ENCODE measurements at places on chromosomes 12 and 14.

DNA sequence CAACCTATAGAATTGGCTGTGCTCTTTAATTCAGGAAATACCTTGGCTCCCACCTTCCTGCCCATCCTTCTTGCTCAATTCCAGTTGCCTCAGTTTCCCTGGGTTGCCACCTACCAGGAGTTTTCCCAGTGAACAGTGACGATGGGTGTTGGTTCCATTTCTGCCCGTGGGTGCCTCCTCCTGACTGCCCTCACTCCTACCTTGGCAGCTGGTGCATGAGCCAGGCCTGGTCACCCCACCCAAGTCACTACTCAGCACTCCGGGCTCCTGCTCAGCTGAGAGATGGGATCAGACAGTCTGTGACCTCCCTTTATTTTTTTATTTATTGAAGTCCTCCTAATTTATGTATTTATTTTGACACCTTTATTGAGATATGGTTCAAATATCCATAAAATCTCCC lies 31.0 kb upstream of the PTGR2 start:
- no peak for DNase-seq

DNA sequence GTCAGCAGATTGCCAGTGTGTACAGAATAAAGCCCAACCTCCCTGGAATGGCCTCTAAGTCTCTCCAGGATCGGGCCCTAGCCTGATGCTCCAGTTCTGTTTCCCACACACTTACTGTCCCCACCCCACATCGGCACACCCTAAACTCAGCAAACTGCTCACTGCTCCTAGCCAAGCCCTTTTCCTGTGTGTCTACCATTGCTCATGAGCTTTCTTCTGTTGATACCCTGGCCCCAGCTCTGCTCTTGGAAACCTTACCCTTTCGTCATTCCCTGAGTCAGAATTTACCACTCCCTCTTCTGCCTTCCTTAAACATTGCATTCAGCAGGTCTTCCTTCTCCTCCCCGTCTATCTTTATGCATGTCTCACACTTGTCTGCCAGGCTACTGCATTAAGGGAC lies 158.9 kb downstream of the TMX1 start:
- no peak for DNase-seq

DNA sequence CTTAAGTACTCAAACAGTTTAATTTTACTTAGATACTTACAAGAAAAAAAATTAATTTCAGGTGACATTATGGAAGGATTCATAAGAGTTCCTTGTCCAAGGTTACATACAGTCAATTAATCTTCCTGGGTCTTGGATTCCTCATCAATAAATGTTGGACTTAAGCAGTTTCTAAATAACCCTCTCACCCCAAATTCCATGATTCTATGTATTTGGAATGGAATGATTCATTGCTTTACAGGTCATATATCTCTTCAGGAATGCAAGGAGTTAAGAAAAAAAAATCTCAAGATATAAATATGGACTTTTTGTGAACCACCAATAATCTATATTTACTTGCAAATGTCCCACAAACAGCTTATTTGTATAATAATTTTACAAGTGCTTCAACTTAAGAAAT lies 84.2 kb upstream of the BMP4 start:
- DNase-seq, result no peak

DNA sequence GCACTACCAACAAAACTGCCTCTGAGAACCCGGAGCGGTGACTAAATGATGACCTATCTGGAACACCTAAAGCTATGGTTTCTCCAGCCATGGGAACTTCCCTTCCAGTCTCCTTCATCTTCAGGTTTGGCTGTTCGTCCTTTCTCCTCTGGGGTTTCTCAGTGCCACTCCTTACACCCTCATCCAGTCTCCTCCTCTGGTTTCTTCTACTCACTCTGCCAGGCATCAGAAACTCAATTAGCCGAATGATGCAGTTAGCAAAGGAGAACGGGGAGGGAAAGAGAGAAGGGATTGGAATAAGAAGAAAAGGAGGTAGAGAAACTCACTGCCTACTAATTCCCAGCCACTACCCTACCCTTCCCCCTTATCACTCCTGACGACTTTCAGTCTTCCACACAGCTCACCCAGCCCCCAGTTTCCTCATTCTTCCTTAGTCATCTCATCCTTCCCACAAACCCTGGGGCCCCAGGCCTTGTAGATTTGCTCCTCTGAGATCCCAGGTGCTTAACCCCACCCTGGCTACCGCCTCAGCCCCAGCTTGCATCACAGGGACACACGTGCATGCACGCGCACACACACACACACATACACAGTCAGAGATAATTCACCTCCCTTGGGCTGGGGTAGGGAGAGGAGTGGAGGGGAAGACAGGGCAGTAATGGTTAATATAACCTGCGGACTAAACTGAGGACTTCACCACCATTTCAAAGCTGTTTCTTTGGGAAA lies 13.0 kb downstream of the FGD6 start:
- peak; percentile 79 for DNase-seq

GRCh38 chr14:24362241-24362960 lies 5.6 kb upstream of the NFATC4 start:
- no peak for DNase-seq

GRCh38 chr12:44627387-44628166 lies 248.5 kb downstream of the NELL2 start:
- DNase-seq, result no peak

DNA sequence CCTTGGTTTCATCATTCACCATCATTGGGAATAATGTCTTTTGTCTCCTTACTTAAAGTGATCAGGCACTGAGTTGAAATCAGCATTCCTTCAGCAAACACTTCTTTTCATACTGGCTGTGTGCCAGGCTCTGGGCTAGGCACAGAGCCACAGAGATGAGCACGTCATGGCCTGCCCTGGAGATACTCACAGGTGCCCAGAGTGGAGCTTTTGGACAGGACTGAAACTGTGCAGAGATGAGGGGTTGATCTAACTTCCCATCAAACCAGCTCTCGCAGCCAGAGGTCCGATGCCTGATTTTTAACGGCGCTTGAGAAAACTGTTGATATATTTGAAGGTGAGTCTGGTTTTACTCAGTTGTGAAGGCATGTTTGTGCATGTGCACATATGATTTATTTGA lies 43.1 kb downstream of the CACNA1C start:
- DNase-seq, result no peak

DNA sequence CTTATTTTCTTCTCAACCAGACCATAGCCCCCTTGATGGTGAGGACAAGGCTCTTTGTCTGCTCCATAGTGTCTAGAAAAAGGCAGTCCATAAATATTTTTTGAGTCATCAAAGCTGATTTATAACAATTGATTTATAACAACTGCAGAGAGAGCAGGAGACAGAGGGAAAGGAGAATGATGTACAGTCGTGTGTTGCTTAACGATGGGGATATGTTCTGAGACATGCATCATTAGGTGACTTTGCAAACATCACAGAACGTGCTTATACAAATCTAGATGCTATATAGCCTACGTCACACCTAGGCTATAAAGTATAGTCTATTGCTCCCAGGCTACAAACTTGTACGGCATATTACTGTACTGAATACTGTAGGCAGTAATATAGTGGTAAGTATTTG lies 143.3 kb downstream of the NTF3 start:
- DNase-seq, result no peak

GRCh38 chr12:53994264-53995001 lies 5.5 kb upstream of the HOXC9 start:
- no peak for DNase-seq

DNA sequence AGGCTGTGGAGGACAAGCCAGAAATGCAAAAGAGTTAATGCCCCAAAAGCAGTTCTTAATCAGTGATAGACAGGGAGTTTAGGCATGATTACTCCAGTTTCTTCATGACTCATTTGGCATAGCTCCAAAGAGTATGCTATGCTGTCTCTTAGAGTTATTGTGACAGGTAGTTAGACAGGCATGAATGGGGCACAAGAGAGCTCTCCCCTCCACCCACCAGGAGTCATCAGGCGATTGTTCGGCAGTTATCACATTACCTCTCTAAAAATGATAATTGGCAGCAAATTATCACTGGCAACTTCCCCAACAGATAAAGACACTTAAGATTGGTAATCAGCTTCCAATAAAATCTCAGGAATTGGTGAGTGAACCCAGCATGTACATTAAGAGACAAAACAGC lies 320.1 kb downstream of the DAD1 start:
- DNase-seq, result peak; percentile 7

DNA sequence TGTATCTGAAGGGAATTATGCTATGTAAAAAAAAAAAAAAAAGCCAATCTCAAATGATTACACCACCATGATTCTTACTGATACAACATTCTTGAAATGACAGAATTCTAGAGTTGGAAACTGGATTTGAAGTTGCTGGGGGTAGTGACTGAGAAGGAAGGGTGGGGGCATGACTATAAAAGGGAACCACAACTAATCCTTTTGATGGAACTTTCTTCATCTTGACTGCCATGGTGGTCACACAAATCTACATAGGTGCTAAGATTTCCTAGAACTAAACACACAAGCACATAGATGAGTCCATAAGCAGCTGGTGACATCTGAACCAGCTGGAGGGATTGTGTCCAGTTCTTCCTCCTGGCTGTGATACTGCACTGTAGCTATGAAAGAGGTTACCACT lies 51.4 kb downstream of the CLMN start:
- no peak for DNase-seq

GRCh38 chr14:86243158-86243557 lies 713.2 kb downstream of the FLRT2 start:
- peak; percentile 30 for DNase-seq

DNA sequence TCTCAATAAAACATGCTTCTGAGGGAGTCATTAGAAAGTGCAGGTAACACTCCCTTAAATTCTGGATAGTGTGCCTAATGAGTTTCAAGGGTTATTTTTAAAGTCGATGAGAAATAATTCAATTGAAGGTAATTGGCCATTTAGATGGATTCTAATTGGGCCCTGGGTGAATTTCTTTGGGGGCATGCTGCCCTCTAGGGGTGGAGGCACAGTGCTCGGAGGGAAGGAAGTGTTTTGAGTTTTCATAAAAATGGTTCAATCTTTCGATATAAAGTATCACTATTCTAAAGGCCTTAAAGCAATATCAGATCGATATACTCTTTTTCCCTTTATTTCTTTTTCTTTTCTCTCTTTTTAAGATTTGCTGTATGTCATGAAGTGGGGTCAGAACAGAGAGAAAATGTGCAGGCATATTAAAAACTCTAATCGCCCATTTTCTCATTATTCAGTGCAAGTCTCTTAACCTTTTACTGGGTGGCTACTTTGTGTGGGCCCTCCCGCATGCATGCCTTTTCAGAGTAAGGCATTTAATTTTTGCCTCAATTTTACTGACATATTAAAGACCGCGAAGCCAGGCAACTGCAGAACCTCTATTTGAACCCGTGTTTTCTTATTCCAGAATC lies 25.5 kb downstream of the NKX2-8 start:
- peak; percentile 38 for DNase-seq

GRCh38 chr12:74689929-74690328 lies 152.3 kb downstream of the ATXN7L3B start:
- DNase-seq, result no peak

DNA sequence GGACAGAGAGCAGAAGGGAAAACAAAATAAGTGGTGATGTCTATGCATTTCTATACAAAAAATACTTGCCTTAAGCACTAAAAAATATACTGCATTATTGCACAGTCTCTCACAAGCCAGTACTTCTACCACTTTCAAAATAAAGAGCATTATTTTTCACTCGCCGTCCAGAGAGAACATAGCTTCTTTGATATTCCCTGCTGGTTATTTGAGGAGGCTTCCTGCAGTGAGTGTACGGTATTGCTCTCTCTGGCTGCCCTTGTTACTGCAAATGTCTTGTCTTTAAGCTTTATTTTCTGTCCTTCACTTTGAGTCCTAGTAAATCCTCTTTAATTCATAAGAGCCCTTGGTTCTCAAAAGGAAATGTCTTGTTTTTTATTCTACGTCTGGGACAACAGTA lies 81.1 kb downstream of the EML1 start:
- no peak for DNase-seq

DNA sequence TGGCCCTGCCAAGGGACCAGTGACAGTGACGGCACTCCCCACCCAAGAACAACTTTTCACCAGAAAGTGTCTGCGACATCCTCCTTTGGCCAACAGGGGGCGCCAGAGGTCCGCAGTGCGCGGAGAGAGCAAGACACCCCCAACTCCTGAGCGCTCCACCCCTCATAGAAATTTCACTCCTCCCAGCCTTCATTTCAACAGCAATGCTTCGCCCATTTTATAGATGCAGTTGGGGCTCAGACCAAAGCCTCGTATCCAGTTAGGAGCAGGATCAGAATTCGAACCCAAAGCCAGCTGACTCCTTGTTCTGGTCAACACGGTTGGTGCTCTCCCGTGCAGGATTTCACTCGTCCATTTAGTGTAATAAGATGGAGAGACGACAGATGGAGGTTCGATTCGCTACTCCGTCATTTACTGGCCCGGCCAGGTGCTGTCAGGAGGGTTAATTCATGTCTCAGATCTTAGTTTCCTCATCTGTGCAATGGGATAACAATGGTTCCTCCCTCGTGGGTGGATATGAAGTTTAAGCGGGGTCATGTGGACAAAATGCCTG lies 2.4 kb upstream of the POP5 start:
- peak; percentile 91 for DNase-seq

DNA sequence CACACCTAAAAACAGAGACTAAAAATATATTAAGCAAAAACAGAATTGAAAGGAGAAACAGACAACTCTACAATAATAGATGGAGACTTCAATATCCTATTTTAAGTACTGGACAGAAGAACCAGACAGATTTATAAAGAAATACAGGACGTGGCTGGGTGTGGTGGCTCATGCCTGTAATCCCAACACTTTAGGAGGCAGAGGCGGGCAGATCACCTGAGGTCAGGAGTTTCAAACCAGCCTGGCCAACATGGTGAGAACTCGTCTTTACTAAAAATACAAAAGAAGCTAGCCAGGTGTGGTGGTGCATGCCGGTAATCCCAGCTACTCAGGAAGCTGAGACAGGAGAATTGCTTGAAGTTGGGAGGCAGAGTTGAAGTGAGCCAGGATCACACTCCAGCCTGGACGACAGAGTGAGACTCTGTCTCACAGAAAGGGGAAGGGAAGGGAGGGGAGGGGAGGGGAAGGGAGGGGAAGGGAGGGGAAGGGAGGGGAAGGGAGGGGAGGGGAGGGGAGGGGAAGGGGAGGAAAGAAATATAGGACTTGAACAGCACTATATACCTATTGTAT lies 53.0 kb downstream of the CDK17 start:
- DNase-seq, result no peak

DNA sequence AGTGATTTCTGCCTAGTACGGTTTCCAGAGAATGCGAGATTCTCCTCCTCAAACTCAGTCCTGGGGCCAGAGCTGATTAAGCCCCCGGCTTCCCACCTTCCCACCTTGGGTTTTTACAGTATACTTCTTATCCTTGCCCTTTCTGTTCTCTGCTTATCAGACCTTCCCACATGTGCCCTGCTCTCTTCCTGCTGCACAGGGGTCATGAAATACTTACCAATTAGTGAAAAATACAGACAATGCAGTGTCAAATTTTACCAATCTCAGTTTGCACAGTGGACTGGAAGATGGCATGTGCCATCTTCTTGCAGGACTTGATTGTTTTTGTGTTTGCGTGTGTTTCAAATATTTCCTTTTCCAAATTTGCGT lies 14.7 kb downstream of the SUSD6 start:
- DNase-seq, result no peak

DNA sequence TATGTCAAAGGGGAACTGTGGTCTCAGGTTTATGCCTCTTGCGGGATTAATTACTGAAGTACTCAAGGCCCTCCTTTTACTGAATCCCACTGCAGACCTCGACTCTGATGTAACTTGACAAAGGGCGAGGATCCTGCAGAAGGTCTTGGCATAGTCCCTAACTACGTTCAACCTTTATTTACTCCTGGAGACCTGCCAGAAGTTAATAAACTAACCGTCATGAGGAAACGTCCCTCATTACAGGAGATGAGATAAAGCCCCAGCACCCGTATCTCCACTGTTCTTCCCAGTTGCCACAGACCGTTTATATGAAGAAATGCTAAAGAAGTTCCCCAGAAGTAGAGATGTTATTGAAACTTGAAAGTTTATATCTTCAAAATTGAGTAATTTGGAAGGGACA lies 190.9 kb downstream of the ETV6 start:
- no peak for DNase-seq
